Chondrocyte (in vitro differentiated cells): ENCODE measurements at places on chromosomes 5 and 9. TPM values are rescaled to one million over a fixed set of nuclear protein-coding genes. Genes with fewer than 3 reads are reported as not detected.

GRCh38 chr5:110053205-110053604 is 363.5 kb downstream of the MAN2A1 start:
- no peak for DNase-seq

DNA sequence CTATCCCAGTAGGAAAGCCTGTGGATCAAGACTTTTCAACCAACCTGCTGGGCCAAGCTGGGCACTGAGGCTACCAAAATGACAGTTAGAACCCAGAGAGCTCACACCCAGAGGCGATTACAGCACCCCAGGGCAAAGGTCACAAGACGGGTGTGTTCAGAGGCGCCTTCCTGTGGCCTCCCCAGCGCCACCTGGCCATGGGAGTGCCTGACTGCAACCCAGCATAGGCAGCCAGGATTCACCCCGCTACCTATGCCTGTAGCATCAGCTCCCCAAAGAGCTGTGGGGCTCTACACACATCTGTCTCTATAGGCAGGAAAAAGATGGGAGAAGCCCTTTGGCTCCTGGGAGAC is 33.5 kb downstream of the PDGFRB start:
- peak; percentile 68 for DNase-seq

GRCh38 chr9:74960561-74960960 is 7.8 kb upstream of the C9orf40 start:
- no peak for DNase-seq

- DNase-seq, result no peak
These were observed 160.8 kb downstream of the DEPDC1B start for GRCh38 chr5:60538955-60539866.

- DNase-seq, result no peak
These were observed 551.9 kb downstream of the PRELID2 start for GRCh38 chr5:145283141-145283810.

- no peak for DNase-seq
These were observed 176.0 kb upstream of the FREM1 start for GRCh38 chr9:15086156-15086763.

- DNase-seq, result no peak
These were observed 8.2 kb downstream of the RPP25L start for GRCh38 chr9:34603610-34604231.

MYOZ3 gene
- 1.9 to 3.3 TPM (median 2.0 TPM) in 3 replicates for total RNA-seq

STK32A gene
- 0.12 to 0.31 TPM in 2 of 3 replicates, not detected in the other for total RNA-seq

PRR16 gene
- total RNA-seq, result 10.7 to 38.1 TPM (median 10.7 TPM) in 3 replicates
